ENCODE measurements at places on chromosomes 1 and 21.

DNA sequence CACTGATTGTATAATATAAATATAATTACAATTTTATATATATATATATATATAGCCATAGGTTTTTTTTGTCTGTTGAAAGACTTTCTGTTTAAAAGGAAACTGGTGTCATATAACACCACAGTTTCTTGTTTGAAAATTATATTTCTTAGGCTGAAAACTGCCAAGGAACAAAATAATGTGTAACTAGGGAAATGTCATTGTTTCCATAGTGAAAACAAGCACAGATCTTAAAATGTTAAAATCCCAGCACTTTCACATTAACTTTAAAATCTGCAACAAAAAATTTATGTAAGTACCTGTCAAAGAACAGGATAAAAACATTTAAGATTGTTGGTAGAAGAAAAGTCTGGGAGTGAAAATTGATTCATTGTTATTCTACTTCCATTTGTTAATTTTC, 104.2 kb downstream of the ATP6V1G3 start:
- no peak for DNase-seq

DNA sequence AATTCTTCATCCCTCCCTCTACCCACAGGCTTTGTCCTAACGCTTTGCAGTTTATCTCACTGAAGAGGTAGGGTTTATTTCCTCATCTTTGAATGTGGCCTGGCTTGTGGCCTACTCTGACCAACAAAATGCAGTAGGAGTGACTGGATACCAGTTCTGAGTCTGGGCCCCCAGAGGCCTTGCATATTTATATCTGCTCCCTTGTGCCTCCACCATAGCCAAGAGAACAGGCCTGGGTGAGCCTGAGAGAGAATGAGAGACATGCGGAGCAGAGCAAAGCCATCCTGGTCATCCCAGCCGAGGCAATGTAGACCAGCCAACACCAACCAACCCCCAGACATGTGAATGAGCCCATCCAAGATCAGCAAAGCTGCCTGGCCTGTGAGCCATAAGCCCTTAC, 30.3 kb downstream of the SMIM12 start:
- no peak for DNase-seq

DNA sequence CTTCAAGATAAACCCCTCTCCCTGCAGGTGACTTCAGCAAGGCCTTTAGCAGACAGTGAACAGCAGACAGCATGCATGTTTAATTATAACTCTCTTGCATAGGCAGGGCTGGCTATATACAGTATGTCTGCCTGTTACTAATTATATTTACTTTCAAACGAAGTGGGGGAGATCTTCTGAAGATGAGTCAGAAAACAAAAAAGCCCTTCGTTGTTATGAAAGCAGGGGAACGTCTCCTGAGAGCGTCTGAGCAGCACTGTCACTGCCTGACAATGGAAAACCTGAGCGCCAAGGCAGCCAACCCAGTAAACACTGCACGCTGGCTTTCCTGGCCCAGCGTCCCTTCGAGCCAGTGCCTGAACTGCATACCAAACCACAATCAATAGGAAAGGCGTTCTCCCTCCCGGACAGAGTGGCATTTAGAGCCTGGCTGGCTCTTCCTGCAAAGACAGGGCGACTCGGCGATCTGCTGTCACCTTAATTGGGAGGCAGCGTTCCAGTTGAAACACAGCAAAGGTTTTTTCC, 54.1 kb downstream of the TOMM20 start:
- DNase-seq: peak; percentile 27

- no peak for DNase-seq
Observed at GRCh38 chr1:197526736-197527371, 248.4 kb downstream of the DENND1B start.

DNA sequence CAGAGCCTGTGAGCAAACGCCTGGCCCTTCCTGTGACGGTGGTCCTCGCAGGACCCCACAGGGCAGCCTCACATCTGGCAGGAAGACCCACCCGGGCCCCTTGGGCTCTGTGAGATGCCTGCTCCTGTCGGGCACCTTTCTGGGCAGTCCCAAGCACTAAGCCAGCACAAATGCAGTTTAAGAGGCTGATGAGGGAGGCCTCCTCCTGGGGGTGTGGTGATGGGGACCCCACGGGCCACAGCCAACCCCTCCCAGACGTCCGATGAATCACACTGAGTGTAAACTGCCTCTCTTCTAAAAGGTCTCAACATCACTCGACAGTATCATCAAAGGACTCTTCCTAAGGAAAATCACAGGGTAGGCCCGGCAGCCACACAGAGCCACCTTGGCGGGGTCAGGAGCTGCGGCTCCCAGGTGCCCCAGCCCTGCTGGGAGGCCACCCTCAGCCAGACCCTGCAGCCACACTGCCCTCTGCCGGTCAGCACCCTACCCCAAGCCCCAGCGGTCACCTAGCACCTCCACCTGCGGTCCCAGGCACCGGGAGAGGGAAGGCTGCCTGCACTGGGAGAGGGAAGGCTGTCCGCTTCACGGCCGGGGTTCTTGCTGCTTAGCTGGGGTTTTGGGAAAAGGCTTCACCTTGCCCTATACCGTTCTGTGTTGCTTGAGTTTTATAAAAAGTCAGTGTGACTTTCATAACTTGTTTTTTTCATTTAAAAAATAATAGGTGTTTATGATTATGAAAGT, 3.9 kb upstream of the PRKCZ start:
- DNase-seq: peak; percentile 83

GRCh38 chr21:43637530-43638158, 21.6 kb downstream of the HSF2BP start:
- DNase-seq: no peak

GRCh38 chr1:62353853-62354252, 34.6 kb upstream of the KANK4 start:
- DNase-seq: no peak

- DNase-seq: no peak
Observed at GRCh38 chr1:230425252-230426091, 660 bp downstream of the PGBD5 start.

- DNase-seq: no peak
Observed at GRCh38 chr1:230169454-230170152, 102.6 kb downstream of the GALNT2 start.

DNA sequence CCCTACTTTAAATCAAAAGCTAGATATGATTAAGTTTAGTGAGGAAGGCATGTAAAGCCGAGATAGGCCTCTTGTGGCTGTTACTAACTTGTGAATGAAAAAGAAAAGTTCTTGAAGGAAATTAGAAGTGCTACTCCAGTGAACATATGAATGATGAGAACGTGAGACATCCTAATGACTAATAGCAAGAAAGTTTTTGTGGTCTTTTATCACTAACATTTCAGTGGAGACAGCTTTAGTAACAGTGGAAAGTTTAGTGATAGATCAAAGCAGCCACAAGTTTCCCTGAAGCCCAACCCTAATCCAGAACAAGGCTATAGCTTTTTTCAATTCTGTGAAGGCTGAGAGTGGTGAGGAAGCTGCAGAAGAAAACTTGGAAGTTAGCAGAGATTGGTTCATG, 73.6 kb upstream of the LRRC8B start:
- DNase-seq: no peak

GRCh38 chr1:234535763-234536515, 57.0 kb upstream of the TARBP1 start:
- DNase-seq: no peak

DNA sequence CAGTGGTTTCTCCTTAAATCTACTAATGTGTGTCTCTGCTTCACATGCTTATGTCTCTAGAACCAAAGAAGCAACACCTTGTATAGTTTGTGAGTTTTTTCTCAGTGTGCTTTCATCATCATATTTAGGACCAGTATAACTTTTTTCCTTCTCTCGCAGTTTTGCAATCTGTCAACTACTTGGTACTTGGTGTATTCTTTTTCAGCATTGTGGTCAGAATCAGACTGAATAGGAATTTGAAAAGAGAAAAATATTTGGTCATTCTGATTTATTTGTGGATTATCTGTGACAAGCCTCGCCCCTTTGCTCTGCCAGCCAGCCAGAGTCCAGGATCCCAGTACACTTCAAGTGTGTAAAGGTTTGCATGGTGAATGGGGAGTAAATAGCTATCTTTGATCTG, 122.3 kb downstream of the C1orf21 start:
- DNase-seq: no peak

- no peak for DNase-seq
Observed at GRCh38 chr1:41872074-41872473, 46.6 kb downstream of the HIVEP3 start.

DNA sequence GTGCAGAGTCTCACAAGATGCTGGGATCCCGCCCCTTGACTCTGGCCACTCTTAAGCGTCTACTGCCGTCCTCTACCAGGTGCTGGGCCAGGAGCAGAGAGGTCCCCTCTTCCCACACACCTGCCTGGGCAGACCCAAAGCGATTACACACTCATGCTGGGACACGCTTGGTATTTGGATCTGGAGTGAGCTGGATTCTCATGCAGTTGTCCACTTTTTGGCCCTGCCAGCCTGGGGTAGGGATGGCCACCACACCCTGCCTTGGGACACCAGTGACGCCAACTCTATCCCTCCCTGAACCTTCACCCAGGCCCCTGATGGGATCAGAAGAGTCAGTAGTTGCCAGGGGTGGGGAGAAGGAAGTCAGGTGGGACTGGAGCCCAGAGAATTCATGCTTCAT, 28.6 kb downstream of the ITPKB start:
- DNase-seq: no peak

- DNase-seq: no peak
Observed at GRCh38 chr1:19091196-19091953, 118.7 kb downstream of the UBR4 start.

DNA sequence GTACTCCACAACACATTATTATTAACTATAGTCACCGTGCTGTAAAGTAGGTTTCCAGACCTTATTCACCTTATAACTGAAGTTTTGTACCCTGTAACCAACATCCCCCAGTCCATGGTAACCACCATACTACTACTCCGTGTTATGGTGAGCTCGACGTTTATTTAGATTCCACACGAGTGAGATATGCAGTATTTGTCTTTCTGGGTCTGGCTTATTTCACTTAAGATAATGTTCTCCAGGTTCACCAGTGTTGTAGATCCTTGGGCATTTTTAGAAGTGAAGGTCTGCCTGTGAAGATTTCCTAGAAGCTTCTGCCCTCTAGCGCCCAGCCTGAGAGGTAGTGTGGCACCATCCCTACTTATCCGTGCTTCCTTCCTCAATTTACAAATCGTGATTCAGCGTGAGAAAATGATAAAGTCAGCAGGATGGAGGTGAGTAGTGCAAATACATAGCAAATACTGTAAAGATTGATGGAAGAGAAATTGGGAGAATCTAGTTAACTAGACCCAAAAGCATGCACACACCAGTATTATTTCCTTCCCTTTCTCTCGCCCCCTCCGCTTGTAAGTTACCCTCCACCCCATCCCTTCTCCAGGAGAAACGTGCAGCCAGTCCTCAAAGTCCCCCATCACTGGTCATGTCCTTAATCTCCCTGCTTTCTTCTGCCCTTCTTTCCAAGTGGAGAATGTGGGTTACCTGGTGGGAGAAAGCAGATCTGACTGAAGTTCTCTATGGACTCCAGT, 36.0 kb upstream of the DISC1 start:
- no peak for DNase-seq

GRCh38 chr1:211531194-211532087, 39.5 kb upstream of the RD3 start:
- no peak for DNase-seq

GRCh38 chr1:43220905-43221778, 48.6 kb upstream of the TMEM125 start:
- no peak for DNase-seq

GRCh38 chr1:14141656-14142055, 441.7 kb downstream of the PRDM2 start:
- no peak for DNase-seq

GRCh38 chr1:157878059-157878458, 36.5 kb upstream of the CD5L start:
- DNase-seq: peak; percentile 37

DNA sequence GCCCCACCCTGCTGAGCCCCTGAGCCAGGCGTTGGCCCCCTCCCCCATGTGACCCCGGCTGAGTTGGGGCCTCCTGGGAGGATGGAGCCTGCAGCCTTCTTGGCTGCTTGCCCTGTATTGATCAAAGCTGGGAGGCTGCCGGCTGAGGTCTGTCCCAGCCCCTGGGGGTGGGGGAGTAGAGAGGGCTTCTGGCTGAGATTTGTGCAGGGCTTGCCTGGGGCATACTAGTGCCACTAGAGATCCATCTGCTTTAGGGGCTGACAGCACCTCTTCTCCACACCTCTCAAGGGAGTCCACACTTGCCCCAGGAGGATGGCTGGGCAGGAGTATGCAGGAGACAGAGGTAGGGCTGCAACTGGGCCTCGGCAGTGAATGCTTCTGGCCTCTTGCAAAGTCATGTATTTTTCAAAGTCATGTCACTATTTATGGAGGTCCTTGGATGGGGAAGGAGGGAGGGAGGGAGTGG, 53.6 kb upstream of the SSBP3 start:
- DNase-seq: no peak

GRCh38 chr21:33948096-33948950, 32.7 kb upstream of the ATP5PO start:
- peak; percentile 95 for DNase-seq

GRCh38 chr1:241589521-241589920, 50.6 kb downstream of the CHML start:
- DNase-seq: no peak

GRCh38 chr1:64046243-64046642, 157.2 kb upstream of the UBE2U start:
- DNase-seq: peak; percentile 57

Data from DMS153 (cell line).